ENCODE measurements at places on chromosomes 3 and 15.

DNA sequence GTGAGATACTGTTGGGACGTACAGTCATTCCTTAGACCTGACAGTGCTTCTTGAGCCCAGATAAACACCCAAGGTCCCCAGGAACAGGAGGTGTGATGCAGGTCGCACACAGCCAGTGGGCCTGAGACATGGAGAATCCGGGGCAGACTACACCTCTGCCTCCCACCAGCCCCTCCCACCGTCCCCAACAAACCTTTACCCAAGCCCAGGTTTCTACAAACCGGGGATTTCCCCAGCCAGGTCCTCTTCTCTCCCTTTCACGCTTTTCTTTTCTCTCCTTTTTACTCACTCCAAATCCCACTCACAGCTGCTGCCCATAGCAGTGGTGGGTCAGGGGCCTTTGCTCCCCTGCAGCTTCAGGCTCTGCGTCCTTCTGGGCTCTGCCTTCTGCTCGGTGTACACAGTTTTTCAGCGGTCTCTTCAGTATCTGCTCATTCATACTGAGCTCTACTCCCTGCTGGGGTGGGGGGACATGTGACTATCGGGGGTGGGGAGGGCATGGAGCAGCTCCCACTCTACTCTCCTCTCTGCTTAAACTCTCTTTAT, 4.8 kb upstream of the PCSK6 start:
- DNase-seq = no peak

- DNase-seq = no peak
Observed at GRCh38 chr15:43911235-43911781, 84.5 kb downstream of the WDR76 start.

GRCh38 chr3:78026318-78026828, 986.5 kb downstream of the ROBO2 start:
- DNase-seq = no peak

GRCh38 chr15:82181371-82181770, 81.2 kb downstream of the EFL1 start:
- DNase-seq = no peak

Measured in endothelial cell (in vitro differentiated cells).